ENCODE measurements at places on chromosomes 12 and 14. TPM values are rescaled to one million over a fixed set of nuclear protein-coding genes. Genes with fewer than 3 reads are reported as not detected.
A peak's percentile ranks its signal among the peaks of the same experiment; 100 is the strongest.

DNA sequence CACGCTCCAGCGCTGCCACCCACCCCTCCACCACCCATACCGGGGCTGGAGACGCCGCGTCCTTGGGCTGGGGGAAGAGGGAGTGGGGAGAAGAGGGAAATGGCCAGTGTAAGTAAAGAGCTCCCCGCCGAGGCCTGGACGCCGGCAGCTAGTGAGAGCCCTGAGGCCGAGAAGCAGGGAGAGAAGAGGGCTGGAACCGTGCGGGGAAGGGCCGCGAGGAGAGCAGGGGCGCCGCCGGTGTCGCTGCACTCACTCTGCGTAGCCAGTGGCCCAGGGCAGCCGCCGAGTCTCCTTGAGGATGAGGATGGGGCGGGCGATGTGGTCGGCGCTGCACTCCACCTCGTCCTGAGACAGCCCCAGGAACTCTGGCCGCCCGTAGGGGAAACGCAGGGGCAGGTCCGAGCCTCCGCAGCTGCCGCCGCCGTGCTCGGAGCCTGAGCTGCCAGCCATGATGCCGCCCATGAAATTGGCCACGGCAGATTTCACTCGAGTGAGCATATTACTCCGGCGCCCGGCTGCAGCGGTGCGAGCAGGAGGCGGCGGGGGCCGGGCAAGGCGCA is 631 bp downstream of the PPM1H start:
- DNase-seq = peak; percentile 19

The TAS2R8 gene
- not detected for total RNA-seq

GRCh38 chr12:119804011-119804641 is 73.0 kb downstream of the CIT start:
- no peak for DNase-seq

The TRIM9 gene
- 2.4 TPM for total RNA-seq

- DNase-seq = no peak
Observed at GRCh38 chr12:130948136-130948535, 5.6 kb upstream of the ADGRD1 start.

The SLC5A8 gene
- total RNA-seq = not detected

The CBLN3 gene
- total RNA-seq = 15.7 TPM

The KTN1 gene
- 144 TPM for total RNA-seq

- peak; percentile 5 for DNase-seq
Observed at GRCh38 chr14:44316647-44317440, 190.2 kb downstream of the FSCB start.
